ENCODE measurements at places on chromosomes 2 and 18.

DNA sequence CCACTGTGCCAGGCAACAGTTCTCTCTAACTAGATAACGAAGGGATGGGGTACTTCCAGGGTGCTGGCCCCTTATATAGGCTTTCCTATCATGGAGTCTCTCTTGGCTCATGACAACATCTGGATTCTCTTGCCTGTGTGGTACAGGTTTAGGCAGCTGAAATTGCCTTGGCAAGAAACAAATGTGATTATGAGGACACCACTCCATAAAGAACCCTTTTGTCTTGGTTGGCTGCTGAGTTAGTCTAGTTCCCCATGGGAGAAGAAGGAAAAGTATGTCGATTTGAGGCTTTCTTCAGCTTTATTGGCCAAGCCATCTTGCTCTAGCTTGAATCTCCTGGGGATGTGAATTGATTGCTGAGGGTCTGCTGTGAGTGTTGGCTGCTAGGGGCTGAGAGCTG, 76.3 kb upstream of the ZCCHC2 start:
- no peak for DNase-seq

- DNase-seq: no peak
Measured at GRCh38 chr2:124264551-124265091, 239.5 kb downstream of the CNTNAP5 start.

GRCh38 chr2:65278531-65278981, 50.9 kb downstream of the ACTR2 start:
- DNase-seq: no peak

- no peak for DNase-seq
Measured at GRCh38 chr2:128491692-128492244, 173.1 kb upstream of the HS6ST1 start.

- DNase-seq: peak; percentile 78
Measured at GRCh38 chr2:11155381-11156035, at the start of gene SLC66A3. Gene SLC66A3 (plus strand): TSS chr2:11155467. CDS start chr2:11155547, 80 bp downstream.

GRCh38 chr2:83899271-83899670, 559.8 kb downstream of the SUCLG1 start:
- DNase-seq: no peak

DNA sequence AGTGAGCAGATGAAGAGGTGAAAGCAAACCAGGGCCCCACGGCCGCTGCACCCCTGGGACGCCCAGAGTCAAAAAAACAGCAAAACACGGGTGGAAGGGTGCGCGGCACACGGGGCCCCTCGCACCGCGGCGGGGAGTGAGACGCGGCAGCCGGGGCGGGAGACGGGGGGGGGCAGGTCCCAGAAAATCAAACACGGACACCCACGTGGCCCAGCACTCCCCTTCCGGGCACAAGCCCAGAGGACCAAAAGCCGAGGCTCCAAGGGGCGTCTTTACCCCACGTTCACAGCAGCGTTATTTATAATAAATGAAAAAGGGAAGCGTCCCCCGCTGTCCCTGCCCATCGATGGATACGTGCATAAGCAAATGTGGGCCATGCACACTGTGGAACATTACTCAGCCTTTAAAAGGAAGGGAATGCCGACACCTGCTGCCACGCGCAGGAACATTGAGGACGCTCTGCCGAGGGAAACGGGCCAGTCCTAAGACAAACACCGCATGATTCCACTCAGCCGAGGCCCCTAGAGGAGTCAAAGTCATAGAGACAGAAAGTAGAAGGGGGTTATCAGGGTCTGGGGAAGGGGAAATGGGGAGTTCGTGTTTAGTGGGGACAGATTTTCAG, 677 bp upstream of the COPS9 start:
- DNase-seq: no peak

DNA sequence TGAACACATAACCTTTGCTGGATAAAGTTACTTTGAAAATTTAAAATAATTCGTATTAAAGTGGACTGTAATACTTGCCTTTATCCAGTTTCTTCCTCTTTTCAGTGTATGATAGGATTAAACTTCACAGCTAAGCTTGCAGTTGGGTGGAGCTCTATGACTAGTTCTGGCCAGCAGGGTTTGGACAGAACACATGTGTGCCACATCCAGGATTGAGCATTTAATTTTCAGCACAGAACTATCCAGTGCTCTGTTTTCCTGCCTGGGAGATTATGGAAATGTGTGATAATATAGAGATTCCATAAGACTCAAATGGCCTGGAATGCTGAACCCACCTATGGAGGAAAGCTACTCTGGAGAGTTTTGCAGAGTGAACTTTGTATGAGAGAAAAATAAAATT, 200.2 kb downstream of the OSR1 start:
- no peak for DNase-seq

GRCh38 chr2:211986313-211986712, 552.3 kb downstream of the ERBB4 start:
- no peak for DNase-seq

- no peak for DNase-seq
Measured at GRCh38 chr2:201777043-201777442, 3.7 kb downstream of the ALS2 start.

DNA sequence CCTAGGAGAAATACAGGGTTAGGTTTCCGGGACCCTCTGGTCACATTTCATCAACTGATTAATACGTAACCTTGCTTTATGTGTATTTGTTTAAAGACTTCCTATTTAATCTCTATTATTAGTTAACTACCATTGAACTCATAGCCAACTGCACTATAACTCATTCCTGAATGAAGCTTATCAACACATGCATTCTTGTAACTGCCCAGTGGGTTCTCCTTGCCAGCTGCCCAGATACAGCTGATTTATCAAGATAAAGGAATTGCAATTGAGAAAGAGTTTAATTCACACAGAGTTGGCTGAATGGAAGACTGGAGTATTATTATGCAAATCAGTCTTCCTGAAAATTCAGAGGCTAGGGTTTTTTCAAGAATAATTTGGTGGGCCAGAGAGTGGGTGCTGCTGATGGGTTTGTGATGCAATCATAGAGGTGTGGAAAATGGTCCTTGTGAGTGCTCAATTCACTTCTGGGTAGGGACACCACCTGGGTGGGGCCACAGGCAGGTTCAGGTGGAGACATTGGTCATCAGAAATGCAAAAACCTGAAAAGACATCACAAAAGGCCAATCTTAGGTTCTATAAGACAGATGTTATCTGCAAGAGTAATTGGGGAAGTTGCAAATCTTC, 21.1 kb upstream of the NOSTRIN start:
- DNase-seq: no peak

- DNase-seq: no peak
Measured at GRCh38 chr2:86274265-86274917, 63.0 kb downstream of the REEP1 start.

- no peak for DNase-seq
Measured at GRCh38 chr2:205086662-205087061, 541.4 kb downstream of the PARD3B start.

DNA sequence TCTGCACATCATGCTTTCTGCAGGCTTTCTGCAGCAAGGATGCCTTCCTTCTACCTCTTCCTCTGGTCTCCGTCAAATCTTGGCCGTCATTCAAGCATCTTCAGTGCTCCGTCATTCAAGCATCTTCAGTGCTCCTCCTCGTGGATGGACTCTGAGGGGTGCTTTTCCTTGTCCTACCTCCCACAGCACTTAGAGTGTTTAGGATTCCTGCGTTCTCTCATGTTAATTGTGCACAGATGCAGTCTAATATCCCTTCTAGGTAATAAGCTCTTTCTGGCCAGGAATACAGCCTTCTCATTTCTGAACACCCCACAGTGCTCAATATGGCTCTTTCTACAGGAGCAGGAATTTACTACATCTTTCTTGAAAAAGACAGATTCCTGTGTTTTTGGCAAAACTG, 59.8 kb downstream of the ZNF236 start:
- no peak for DNase-seq

DNA sequence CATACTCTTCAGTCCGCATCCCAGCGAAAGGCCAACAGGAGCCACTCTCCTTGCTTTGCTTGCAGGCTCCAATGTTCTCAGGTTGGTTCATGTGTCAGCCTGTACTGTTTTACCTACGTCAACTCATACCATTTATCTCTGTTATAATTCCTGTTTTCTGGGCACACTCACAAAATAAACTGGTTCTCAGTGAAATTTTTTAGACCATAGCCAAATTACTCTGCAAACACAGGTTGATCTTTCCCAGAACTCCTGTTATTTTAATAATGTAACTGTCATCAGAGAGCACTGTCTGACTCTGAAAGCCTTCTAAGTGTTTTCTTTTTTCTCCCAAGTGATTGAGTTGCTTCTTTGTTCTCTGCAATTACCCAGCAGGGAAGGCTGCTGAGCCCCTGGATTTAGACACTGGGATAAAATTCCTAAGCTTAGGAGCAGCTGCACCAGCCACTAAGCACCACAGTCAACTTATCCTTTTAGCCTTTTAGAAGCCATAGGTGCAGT, 111.6 kb upstream of the PIEZO2 start:
- no peak for DNase-seq

DNA sequence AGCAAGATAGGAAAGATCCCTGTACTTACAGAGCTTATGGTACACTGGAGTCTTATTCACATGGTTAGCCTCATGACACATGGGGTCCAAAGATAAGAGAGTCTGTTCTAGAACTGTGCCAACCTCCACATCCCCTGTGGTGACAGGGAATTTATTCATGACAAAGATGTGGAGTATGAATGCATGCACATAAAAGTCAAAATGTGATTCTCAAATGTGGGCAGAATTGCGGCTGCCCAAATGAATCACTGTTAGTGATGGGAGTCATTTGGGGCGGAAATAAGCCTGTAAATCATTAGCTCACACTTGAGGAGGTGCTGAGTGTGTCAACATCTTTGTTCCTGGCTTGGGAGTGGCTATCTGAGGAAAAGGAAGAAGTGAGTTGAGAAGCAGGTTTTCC, 560.6 kb downstream of the SLC4A3 start:
- DNase-seq: no peak

DNA sequence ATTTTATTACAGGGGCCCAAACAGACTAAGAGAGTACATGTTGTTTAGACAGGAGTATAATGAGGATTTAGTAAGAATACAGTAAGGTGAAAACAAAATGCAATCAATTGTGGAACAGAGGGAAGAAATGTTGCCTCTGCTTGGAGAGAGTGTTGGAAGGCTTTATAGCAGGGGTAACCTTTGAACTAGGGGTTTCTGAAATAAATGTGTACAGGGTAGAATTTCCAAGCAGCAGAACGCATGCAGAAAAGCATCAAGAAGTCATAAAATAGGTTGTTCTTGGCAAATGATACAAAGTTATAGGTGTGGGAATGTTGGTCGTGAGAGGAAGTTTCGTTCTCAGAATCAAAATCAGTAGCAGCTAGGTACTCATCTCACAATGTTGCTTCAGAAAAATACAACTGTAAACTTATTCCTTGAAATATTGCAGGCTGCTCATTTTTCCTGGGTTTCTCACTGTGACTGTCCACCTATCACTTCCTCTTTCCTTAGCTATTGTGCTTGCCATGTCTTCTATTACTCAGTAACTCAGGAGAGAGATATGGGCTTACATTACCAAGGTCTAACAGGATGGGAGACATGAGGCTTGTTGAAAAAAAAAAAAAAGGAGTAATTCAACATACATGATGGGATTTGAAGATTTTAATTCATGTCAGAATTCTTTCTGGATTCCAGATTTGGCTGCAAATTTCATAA, 17.1 kb upstream of the HNMT start:
- no peak for DNase-seq

GRCh38 chr2:219362072-219362471, 25.6 kb downstream of the DNPEP start:
- no peak for DNase-seq

DNA sequence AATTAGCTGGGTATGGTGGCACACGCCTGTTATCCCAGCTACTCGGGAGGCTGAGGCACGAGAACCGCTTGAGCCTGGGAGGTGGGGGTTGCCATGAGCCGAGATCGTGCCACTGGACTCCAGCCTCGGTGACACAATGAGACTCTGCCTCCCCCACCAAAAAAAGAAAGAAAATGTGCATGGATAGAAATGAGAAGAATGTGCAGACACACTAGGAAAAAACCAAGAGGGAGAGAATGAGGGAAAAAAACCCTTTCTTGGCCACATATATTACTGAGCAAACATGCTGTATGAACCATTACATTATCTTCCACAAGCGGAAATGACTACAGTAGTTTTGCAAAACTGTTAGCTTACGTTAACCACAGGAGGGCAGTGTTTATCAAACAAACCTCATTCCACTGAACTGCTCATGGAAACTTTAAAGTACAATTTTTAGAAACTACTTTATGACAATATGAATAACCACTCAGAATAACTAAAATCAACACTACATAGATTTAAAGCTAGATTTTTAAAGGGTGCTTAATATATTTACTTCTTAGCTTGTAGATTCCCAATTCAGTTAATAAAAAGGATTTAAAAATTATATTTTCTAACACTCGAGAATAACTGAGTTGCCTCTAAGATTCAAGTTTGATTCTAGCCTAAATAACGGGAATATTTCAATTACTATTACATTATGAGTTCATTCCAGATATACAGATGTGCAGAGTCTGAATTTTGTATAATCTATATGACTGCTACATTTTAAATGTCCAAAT, 26.4 kb downstream of the ASXL2 start:
- DNase-seq: peak; percentile 86
